ENCODE measurements at places on chromosomes 5 and 9.
A peak's percentile ranks its signal among the peaks of the same experiment; 100 is the strongest.

DNA sequence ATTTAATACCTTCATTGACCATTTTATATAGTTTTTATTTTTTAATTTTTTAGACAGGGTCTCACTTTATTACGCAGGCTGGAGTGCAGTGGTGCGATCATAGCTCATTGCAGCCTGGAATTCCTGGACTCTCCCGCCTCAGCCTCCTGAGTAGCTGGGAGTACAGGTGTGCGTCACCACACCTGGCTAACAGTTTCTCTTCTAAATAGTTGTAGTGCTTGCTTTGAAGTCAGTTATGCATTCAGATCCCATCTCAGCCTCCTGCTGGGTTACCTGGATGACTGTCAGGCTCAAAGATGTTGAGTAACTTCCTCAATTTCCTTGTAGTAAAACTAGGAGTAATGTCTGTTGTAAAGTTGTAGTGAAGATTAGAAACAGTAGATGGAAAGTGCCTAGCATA is 21.4 kb downstream of the SNX18 start:
- DNase-seq, result no peak

- no peak for DNase-seq
These were observed 828 bp downstream of the NPR2 start for GRCh38 chr9:35792024-35792813.

DNA sequence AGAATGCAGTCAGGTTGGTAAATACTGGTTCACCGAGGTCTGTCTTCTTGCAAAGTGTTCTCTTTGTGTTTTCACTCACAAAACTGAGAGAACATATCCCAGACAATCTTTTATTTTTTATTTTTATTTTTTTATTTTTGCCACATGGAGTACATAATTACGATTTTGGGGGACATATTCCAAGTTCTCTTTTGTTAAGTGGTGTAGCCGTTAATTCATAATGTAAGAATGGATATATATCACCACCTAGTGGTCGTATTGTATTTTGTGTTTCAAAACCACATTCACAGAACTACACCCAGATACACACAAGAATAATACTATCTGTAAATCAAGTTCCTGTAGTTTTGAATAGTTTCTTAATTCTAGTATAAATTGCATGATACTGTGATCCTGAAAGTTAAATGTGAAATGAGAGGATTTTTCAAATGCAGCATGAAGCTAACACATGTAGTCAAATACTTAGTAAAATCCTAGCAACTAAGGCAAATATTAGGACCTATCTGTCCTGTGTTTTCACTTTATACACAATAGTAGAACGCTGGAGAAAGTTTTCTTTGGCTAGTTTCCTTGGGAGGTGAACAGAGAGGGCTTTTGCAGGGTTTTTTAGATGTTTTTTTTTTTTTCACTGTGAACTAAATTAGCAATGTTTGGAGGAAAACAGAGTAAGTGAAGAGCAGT is 92.7 kb downstream of the VCAN start:
- DNase-seq, result peak; percentile 25

- DNase-seq, result no peak
These were observed 139.9 kb upstream of the ELL2 start for GRCh38 chr5:96101358-96102089.

GRCh38 chr9:98226957-98227356 is 28.5 kb downstream of the TBC1D2 start:
- DNase-seq, result no peak

DNA sequence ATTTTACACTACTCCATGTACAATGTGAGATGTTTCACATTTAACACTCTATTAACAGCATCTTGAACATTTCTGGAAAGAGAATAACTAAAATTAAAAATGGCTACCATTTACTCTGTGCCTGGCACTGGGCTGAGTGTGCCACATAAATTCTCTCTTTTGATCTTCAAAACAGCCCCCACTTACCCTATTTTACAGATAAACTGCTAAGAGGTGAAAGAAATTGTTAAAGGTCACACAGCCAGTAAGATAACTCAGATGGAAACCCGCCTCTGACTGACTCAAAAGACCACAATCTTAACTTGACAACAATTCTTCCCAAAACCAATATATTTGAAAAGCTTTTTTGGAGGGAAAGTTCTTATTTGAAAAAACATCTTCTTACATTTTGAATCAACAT is 97.3 kb downstream of the MAPKAP1 start:
- DNase-seq, result no peak

DNA sequence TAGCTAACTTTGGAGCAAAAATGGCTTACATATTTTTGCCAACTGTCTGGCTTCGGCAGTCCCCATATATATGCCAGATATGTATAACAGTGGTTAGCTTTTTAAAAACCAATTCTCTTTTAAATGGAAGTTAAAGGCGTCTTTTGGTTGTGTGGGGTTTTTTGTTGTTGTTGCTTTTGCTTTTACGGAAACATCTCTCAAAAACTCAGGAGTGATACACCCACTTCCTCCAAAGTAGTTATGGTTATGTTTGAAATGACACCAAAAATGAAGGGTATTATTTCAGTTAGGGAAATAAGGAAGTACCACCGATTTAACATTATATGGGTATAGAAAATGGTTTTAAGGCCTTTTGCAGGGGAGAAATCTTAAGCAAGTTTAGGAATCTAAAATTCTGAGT is 2.3 kb downstream of the CNOT8 start:
- no peak for DNase-seq

- no peak for DNase-seq
These were observed 91.5 kb downstream of the ADAMTS6 start for GRCh38 chr5:65390208-65390607.

DNA sequence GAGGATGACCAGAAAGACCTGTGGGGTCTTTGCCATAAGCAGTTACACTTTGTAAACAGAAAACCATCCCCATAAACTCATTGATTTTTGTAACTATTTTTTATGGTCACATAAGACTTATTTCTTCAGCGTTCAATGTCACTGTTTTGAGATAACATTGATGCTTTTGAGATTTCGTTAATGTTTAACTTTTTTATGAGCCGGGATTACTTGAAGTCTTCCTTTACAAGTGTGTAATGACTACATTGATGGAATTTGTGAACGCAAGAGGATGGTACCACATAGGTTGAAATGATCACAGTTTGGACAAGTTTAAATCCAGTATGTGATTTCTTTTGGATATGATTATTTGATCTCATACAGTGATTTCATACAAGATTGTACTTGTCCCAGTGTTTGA is 1.8 kb downstream of the SLC12A2 start:
- DNase-seq, result no peak

- peak; percentile 11 for DNase-seq
These were observed 171.6 kb downstream of the RASEF start for GRCh38 chr9:82891321-82891720.
